ENCODE measurements at places on chromosomes 11 and 22.

DNA sequence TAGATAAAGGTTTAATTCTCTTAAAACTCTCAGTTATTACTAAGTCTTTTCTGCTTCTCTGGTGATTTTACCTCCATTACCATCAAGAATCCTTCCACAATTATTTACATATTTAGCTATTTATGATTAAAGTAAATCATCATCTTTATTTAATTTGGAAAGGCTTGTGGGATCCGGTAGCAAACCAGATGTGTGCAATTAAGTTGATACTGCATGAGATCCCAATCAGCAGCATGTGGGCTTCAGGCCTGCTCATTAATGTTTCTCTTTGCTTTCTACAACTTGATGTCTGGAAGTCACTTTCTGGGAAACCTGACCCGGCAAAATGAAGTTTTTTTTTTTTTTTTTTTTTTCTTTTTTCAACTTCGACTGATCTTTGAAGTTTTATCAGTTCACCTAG is 558.4 kb upstream of the ANO5 start:
- DNase-seq, result no peak

DNA sequence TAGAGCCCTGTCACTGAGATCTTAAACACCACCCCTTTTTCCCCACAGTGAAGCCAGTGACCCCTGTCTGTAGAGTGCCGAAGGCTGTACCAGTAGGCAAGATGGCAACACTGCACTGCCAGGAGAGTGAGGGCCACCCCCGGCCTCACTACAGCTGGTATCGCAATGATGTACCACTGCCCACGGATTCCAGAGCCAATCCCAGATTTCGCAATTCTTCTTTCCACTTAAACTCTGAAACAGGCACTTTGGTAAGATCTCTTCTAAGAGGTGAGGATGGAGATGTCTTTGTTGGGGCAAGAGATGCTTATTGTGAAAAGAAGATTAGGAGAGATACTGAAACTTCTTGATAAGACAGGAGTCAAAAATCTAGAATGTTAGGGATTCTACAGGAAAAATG is 75.9 kb downstream of the JAM3 start:
- DNase-seq, result no peak

DNA sequence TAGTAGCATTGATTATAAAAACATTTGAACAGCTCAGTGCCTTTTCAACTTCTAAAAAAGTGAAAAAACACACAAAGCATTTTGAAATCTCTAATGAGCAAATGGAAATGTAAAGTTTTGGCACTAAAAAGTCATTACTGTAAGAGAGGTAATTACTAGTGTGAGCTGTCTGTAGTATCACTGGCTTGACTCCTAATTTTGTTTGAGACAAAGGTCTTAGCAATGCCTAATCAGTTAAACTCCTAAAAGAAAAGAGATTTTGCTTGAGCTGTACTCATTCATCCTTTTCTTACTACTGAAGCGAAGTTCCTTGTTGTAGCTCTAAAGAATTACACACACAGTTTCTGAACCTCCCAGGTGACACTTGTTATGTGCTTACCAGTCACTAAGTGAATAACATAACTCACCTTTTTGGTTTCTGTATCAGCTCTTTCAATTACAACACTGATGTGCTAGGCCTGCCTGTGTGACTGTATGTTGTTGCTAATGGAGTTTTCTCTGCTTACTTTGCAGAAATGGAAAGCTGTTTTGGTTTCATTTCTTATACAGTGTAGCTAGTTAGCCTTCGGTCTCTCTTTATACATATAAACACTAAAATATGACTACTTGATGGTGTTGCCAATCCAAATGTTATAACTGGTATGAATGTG is 924.4 kb upstream of the TENM4 start:
- DNase-seq, result no peak

DNA sequence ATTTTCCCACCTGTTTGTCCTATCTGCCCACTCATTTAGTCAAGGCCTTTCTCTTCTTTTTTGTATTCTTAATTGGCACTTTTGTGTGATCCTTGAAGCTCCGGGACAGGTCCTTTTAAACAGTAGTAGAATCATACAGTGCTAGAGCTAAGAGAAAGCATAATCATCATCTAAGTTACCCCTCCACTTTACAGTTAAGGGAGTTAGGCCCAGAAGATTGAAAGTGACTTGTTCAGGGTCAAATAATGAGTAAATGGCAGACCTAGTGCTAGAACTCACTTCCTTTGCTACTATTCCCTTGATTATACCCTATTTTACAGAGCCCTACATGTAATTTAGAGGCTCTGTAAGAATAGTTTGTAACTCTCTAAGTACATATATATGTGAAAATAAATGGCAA is 2.5 kb downstream of the USP47 start:
- no peak for DNase-seq

DNA sequence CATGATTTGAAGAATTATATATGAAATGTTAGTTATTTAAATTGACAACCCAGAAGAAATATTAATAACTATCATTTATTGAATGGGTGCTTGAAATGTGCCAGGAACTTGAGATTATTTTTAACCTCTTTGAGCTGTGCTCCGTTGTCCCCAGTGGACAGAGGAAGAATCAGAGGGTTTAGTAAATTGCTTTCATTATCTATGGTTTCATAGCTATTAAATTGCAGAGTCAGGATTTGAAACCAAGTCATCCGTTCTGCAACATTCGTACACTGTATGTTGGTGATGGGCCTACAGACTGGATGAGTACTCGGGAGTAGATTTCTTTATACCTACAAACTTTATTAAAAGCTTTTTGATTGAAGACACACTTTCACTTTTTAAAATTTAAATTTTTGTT is 4.9 kb downstream of the HSD17B12 start:
- DNase-seq, result no peak

DNA sequence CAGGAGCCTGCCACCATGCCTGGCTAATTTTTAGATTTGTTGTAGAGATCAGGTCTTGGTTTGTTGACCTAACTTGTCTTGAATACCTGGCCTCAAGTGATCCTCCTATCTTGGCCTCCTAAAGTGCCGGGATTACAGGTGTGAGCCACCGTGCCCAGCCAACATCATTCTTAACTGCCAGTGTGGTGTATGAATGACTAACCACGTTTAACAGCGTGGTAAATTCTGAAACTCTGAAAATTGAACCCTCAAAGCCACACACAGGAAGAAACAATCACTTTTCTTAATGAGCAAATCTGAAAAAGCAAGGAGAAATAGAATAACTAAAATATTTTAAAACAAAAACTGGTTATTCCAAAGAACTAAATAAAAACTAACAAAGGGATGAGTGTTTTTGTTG is 7.4 kb downstream of the TMEM9B start:
- no peak for DNase-seq

- no peak for DNase-seq
Measured at GRCh38 chr22:44737406-44738346, 14.7 kb upstream of the ARHGAP8 start.

DNA sequence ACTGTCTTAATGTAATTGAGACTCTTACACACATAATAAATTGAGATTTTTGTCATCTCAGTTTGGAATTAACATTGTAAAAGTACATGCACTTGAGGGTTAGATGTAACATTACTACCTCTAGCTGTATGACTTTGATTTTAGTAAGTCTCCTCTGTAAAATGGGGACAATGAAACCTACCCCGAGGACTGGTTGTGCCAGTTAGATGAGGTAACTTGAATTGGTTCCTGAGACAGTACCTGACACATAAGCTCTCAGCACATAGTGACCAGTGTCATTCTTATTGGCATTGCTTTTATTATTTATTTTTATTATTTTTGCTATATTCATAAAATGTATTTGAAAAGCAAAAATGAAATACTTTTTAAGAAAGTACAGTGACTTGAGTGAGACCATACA is 114.8 kb downstream of the TEAD1 start:
- no peak for DNase-seq

DNA sequence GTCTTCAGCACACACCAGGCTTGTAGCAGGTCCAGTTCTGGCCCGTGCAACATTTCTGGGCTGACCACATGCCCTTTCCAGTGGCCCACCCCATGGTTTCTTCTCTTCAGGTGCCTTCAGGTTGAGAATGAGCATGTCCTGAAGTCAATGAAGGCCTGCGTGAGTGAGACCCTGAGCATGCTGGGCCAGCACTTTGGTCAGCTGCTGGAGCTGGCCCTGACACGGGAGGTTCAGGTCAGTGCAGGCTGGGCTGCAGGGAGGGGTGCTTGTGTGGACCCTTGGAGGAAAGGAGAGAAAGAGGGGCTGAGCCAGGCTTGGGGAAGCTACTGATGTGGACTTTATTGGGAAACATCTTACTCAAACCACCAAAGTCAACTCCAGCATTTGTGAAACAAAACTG is 63.5 kb downstream of the INSC start:
- DNase-seq, result no peak

GRCh38 chr11:11416502-11416901 is 63.5 kb upstream of the CSNK2A3 start:
- no peak for DNase-seq
